Cardiac septum (tissue), 1 donor: ENCODE measurements at places on chromosomes 5 and 9.

DNA sequence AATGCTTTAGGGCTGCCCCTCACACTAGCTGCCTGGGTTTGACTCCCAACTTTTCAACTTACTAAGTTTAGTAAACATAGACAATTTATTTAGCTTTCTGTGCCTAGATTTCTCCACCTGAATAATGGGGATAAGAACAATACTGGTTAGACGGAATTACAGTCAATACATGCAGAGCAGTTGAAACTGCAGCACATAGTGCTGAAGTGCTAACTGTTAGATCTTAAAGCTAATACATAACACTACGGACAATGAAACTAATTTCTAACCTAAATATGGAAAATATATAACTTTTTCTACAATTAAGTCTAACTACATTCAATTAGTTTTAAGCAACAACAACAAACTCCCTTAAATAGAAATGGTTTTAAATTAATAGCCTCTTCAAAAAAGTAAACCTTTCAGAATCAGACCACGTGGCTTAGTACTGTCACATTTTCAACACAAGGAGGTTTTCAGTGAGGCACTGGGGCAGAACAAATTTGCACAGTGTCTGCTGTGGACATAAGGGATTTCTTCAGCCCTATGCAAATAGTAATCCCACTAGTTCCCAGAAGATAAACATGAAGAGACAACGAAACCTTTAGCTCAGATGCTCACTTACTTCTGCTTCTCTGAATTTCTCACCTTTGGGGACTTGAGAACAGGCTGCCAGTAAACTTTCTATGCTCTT is 293.4 kb downstream of the EDIL3 start:
- DNase-seq, result no peak

- no peak for DNase-seq
These were observed 4.7 kb downstream of the C5orf46 start for GRCh38 chr5:147901599-147902039.

DNA sequence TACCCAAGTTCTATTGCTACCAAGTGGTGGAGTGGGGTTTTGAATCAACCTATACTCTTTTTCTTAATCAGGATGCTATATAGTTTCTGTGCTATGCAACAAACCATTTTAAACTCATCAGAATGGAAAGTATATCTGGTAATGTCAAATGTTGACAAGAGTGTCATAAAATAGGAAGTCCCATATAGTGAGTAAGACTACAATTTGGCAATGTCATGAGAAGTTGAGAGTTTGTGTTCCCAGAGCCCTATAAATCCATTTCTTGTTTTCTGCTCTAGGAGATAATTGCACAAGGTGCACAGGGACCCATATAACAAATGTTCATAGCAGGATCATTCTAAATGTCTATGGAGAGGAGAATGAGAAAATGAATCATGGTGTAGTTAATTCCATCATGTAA is 109.8 kb upstream of the TXNDC8 start:
- no peak for DNase-seq

DNA sequence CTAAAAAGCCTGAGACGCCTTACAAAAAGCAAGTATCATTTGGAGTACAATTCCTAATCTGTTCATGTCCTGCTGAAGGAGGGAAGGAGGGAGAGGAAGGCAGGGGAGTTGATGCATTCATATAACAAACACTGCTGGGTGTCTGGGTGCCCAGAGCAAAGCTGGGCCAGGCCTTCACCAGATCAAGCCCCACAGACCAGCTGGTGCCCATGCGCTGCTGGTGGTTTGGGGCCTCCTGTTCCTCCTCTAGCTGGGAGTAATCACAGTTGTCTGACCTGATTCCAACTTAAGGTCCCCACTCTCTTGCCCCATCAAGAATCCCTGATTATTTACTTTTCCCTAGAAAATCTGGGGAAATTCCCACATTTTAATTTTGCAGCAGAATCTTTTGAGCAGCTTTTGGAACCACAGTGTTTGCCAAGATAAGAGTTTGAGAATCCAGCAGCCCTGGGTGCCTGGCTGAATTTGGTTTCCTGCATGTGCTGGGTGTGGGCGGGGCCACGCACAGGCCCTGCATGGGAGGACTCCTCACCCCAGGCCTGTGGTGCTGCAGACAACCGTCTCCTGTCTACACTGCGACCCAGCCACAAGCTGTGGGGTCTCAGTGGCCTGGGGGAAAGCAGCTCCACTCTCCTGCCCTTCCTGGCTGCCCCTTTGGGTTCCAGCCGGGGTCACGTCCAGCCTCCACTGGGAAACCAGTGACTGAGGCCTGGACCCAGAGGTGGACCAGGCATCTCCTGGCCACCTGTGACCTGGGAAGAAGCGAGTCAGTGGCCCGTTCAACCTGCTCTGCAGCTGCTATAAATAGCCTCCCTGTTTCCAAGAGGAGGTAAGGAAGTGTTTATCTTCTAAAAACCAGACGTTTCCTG is 47.5 kb downstream of the NEURL1B start:
- no peak for DNase-seq

DNA sequence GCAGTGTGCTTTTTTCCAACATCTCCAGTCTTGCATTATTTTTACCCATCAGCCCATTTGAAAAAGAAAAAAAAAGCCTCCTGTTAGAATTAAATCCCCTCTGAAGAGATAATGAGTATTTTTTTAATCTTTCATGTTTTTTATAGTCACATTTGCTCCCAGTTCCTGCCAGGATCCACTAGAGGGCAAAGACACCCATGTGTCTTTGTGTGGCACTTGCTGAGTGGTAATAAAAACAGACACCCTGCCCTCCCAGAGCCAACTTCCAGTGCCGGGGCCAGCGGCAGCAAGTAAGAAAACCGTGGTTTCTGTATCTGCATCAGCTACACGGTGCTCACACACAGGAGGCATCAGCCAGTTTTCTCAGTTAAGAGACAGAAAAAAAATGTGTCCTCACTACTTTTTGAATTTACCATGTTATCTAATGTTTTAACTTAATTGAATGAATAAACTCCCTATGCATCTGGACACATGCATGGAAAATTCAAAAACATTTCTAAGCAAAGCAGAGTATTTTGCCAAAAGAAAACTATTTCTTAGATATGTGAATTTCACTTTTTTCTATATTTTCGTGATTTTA is 70.2 kb upstream of the PLEKHG4B start:
- no peak for DNase-seq

DNA sequence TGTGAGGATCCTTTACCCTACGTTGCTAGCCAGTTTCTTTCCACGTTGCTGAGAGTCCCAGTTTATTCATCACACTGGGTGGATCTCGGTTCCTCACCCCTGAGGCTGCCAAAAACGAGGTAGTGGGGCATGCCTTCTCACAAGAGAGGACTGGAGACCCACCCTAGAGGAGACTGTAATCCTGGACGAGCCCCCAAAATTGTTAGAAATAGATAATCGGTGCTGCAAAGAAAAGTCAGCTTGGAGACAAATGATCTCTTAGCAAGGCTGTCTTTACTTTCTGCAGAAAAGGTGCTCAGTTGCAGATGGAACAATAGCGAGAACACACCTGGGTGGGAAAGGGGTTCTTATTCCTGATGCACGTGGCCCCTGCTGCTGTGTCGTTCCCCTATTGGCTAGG is 101.8 kb downstream of the TMEM167A start:
- DNase-seq, result no peak

- DNase-seq, result no peak
These were observed 10.4 kb downstream of the MARCHF3 start for GRCh38 chr5:127019928-127020327.

- DNase-seq, result no peak
These were observed 175.6 kb upstream of the NREP start for GRCh38 chr5:111932628-111933027.

GRCh38 chr5:141941779-141942178 is 16.2 kb downstream of the PCDH12 start:
- DNase-seq, result no peak

DNA sequence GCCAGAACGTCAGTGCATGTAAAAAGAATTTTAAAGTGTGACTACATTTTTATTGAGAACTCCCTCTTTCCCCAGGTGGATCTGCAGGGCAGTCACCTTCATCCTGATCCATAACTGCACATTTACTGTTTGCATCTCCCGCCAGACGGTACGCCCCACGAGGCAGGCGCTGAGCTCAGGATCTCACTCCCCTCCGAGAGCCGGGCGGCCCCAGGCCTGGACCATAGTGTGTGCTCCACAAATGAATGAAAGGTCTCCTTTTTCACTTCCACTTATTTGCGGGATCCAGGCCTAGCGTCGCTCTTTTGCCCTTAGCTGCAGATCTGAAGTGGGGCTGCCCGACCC is 378 bp downstream of the DROSHA start:
- no peak for DNase-seq

DNA sequence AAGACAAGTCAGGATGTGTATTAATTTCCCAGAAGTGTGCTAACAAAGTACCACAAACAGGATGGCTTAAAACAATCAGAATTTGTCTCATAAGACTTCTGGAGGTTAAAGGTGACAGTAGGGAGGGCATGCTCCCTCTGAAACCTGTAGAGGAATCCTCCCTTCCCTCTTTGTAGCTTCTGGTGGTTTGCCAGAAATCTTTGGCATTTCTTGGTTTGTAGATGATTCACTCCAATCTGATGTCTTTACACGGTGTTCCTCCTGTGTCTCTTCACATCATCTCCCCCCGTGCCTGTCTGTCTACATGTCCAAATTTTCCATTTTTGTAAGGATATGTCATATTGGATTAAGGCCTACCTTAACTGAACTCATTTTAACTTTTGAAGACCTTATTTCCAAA is 471.5 kb downstream of the ZNF608 start:
- DNase-seq, result no peak

GRCh38 chr5:10731913-10732312 is 29.1 kb downstream of the DAP start:
- DNase-seq, result no peak

GRCh38 chr5:153702265-153702664 is 211.8 kb downstream of the GRIA1 start:
- DNase-seq, result no peak

DNA sequence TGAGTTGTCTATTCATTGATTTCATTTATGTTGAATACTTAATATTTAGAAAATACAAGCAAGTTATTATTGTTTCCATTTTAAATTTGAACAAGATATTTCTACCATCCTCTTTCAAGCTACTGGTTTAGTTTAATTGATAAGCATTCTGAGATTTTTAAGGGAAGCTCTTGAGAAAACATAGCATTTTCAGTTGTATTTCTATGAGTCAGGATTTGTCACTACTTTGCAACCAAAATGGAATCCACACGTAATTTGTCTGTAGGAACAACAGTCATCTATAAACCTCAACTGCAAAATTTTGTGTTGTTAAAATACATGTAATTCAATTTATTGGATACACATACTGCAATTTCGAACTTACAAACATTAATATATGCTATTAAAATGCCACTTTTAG is 74.0 kb downstream of the PRR16 start:
- no peak for DNase-seq

DNA sequence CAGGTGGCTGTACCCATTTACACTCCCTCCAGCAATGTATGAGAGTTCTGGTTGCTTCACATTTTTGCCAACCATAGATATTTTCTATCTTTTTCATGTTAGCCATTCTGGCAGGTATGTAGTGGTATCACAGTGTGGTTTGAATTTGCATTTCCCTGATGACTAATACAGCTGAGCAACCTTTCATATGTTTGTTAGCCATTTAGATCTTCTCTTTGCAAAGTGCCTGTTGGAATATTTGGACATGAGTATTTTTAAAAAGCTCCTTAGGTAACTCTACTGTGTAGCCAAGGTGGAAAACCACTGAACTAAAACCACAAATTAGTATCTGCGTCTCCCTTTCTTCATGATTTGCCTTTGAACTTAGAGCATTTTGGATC is 31.9 kb downstream of the IRF1 start:
- DNase-seq, result no peak

GRCh38 chr5:90888511-90889324 is 330.1 kb downstream of the ADGRV1 start:
- no peak for DNase-seq

DNA sequence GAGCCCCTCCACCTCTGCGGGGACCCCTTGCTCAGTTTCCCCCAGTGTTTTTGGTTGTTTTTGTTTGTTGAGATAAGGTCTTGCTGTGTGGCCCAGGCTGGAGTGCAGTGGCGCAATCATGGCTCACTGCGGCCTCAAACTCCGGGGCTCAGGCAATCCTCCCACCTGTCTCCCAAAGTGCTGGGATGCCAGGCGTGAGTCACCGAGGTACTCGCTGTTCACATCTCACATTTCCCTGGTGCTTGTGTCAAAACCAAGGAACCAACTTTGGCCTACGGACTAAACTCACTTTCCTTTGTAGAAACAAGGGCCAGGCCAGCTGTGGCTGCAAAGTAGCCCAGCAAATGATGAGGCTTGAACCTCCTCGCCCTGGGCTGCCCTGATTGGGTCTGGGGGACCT is 9.7 kb upstream of the AJM1 start:
- no peak for DNase-seq

DNA sequence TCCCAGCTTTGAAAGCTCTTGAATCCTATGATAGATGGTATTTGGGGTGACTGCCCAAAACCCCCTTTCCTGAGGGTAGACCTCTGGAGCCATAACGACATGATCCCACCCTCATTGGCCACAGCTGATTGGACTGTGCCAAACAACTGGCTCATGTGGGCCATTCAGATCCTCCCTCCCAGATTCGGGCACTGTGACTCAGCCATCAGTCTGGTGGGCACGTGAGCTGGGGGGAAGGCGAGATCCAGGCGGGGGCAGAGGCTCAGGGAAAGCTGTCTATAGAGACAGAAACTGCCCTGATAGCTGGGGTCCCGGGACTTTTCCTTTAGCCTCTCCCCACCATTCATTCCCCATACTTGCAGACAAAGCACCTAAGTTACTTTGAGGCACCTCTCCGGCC is 15.1 kb upstream of the NCS1 start:
- DNase-seq, result no peak

DNA sequence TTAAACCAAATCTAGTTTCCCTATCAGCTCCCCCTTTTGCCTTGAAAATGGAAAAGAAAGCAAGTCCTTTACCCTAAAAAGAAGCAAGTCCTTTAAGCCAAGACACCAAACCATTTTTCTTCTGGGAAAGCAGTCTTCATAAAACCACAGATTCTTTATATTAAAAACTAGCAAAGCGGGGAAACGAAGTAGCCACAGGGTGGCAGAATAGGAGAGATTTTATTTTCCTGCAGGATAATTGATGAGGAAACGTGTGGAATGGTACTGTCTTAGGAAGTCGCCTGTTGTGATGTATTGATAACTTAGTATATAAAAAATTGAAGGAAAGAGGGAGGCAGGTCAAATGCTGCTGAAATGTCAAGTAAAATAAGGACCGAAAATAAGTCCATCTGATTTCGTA is 41.1 kb downstream of the ZNF883 start:
- no peak for DNase-seq

GRCh38 chr5:104652271-104652861 is 1089.8 kb upstream of the NUDT12 start:
- no peak for DNase-seq

- DNase-seq, result no peak
These were observed 535.8 kb downstream of the EFNA5 start for GRCh38 chr5:107134931-107135330.

- DNase-seq, result no peak
These were observed 48.1 kb downstream of the IQGAP2 start for GRCh38 chr5:76451031-76451701.

GRCh38 chr5:18181575-18181974 is 547.3 kb downstream of the TAF11L14 start:
- DNase-seq, result no peak

GRCh38 chr9:75101004-75101588 is 12.8 kb downstream of the OSTF1 start:
- DNase-seq, result no peak
